ENCODE measurements at places on chromosomes 6 and 20. TPM values are rescaled to one million over a fixed set of nuclear protein-coding genes. Genes with fewer than 3 reads are reported as not detected.

Gene EEF1A1
- total RNA-seq: 10,363 TPM

Gene GSTA2
- not detected for total RNA-seq

Gene DDX43
- 0.25 TPM for total RNA-seq

DNA sequence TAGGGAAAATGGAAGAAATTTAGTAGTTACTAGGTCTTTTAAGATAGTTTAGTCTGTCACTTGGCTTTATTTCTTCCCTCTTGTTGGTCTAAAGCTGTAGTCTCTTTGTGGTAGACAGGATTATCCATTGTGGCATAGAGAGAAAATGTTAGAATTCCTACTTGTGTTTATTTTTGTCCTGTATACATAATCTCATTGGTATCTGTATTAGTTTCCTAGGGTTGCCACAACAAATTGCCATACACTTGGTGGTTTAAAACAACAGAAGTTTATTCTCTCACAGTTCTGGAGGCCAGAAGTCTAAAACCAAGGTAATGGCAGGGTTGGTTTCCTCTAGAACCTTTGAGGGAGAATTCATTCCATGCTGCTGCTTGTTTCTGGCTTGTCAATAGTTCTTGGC is 119.4 kb downstream of the ZFAND3 start:
- no peak for DNase-seq

DNA sequence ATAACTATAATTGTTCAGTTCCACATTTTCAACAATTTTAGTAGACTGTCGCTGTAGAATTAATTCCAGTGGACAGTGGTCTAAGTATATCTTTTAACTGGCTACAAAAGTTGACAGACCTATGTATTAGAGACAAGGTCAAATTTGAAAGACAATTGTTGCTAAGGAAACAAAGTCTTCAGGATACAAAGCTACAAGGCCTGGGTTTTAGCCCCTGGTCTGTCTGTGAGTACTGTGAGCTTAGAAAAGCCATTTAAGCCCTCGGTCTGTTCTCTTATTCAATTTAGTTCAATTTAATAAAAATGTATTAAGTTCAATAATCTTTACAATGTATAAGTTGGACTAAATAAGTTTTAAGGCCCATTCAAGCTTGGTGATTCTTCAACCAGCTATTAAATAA is 352.5 kb downstream of the HDGFL1 start:
- DNase-seq: no peak

DNA sequence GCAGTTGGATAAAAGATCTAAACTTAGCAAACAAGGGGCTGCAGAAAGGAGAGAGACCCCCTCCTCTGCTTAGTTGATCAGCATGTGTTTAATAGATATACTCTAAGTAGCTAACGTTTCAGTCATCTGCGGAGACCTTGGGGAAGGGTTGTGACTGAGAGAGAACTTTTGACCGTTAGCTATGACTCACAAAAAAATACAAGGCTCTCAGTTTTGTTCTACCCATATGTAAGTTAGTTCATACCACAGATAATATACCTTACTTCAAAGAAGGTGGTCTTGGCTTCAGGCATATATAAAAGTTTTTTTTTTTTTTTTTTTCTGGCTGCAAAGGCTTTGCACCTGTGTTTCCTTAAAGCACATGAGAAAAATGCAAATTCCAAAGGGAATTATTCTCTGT is 258.9 kb downstream of the GJA1 start:
- no peak for DNase-seq

DNA sequence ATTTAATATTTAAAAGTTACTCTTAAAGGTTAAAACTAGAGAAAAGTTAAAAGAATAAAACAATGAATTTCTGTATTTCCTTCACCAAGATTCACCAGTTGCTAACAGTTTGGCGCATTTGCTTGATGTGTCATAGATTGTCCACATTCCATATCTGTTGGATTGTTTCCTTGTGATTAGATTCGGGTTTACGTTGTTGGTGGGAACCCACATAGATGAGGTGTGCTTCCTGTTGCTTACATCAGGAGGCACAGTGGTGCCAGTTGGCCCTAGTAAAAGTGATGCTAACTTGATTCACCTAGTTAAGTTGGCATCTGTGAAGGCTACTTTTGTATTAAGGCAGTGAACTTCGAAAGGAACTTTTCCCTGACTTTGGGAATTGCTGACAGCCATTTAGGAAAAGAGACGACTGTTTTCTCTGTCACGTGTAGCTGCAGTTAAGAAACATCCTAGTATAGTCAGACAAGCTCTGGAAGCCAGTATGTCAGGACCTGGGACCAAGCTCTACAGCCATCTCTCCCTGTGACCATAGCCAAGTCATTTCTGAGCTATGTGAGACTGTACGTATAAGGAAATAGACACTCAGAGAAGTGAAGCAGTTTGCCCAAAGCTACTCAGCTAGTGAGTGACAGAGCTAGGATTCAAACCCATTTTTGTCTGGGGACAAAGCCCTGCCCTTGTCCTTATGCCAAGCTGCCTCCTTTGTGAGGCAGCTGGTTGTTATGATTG is 49.0 kb downstream of the PPARD start:
- no peak for DNase-seq

DNA sequence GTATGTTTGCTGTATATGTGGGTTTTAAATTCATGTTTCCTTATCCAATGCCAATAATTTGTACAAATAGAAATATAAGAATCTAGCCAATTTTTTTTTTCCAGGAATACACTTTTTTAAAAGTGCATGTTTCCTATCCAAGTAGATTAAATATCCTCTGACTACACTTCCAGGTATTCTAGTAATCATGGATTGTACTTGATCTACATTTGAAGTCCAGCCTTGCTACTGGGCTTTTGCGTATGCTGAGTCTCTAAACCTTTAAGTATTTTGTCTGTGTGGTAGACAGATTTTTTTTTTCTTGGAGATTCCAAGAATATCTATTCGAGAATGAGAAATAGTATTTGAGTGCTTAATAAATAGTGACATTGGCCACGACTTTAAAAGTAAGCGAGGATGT is 188.3 kb downstream of the SASH1 start:
- DNase-seq: no peak

GRCh38 chr6:35304299-35304698 is 6.7 kb downstream of the DEF6 start:
- DNase-seq: no peak
